CD8-positive, alpha-beta memory T cell (primary cell): ENCODE measurements at places on chromosomes 2 and 18.

DNA sequence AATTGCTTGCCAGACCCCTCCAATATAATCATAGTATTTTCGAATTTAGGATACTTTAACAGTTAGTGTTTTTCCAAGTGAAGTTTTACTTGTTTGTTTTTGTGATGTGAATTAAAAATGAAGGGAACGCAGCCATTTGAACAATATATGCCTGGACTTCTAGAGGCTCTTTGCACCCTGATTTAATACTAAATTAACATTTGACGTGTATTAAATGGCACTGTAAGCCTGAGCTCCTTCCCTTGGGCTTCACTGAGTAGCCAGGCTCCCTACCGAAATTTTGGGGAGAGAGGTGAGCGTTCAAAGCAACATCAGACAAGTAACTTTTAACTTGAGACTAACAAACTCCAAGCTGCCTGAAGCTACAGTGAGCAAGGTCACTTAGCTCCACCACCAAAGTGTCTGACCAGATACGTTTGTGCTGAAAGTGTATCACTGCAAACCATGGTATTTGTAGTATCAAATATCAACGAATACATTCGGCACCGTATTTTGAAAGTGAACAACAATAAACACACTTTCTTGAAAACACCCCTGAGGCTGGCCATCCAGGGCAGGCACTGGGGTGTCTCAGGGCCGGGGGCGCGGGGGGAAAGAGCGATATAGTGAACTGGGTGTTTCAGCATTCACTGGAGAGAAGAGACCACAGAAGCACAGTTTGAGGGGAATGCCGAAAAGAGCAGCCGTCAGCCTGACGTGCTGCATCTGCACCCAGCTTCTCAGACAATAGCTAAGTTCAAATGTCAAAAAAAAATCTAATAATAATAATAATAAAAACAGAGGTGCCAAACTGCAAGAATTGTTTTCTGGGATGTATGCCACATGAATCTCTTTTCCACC is 7.7 kb upstream of the POU3F3 start:
- no peak for DNase-seq

GRCh38 chr18:51070545-51070944 is 40.5 kb downstream of the SMAD4 start:
- no peak for DNase-seq

DNA sequence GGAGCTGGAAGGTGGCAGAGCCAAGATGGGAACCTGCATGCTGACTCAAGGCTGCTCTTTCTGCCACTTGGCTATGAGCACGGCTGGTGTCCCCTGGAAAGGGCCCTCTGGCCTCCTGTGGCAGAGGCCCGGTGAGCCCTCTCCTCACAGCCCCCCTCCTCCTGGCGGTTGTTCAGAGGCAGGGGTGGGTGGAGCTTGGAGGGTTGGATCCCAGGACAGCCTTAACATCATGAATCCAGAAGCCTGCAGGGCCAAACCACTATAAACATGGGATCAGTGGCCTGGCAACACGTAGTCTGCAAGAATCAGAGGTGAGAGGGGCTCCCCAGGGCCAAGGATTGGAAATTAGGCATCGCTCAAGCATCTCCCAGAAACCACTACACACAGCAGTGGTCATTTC is 48.5 kb upstream of the LOXHD1 start:
- DNase-seq, result no peak

DNA sequence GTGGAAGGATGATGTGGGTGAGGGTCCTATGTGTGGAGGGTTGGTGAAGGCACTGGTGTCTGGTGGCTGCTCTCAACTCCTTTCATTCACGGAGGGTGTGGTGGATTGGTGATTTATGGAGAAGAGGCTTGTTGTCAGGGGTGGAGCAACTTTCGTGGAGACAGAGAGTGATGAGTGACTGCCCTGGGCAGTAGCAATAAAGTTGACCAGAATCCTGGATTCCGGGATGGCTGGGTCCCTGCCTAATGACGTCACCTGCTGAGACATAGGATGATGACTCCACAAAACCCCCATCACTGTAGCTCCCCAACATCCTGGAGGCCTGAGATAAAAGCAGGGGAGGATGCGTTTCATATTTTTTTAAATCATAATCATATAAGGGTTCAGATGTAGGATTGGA is 193.0 kb downstream of the ACKR3 start:
- no peak for DNase-seq

DNA sequence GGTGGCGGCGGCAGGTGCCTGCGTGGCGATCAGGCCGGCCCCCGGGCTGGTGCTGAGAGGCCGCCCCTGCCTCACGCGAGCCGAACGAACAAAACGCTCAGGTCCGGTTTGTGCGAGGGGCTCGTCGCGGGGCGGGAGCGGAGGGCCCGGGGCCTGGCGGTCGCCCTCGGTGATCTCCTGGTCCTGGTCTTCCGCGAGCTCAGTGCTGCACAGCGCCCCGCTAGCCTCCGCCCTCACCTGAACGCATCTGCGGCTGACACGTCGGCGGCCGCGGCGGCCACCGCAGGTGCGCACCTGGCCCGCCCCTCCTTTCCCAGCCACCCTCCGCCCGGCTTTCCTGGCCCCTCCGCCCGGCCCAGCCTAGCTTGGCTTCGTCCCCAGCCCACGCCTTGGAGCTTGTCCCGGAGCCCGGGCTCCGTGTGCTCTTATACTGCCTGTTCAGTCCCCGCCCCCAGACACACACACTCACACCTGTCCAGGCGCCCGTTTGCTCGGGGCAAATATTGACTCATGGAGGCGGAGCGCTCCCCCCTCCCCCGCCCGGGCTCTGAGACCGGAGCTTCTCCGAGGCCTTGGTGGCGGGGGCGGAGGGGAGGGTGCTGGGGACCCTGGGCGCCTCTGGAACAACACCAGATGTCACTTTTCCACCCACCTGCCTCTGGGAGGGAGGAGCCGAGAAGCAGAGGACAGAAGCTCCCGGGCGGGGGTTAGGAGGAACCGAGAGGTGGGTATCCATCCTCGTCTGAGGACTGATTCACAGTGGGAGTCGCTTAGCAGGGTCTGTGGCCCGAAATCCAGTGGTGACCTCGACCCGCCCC is 8.6 kb upstream of the CRYBA2 start:
- DNase-seq, result no peak

DNA sequence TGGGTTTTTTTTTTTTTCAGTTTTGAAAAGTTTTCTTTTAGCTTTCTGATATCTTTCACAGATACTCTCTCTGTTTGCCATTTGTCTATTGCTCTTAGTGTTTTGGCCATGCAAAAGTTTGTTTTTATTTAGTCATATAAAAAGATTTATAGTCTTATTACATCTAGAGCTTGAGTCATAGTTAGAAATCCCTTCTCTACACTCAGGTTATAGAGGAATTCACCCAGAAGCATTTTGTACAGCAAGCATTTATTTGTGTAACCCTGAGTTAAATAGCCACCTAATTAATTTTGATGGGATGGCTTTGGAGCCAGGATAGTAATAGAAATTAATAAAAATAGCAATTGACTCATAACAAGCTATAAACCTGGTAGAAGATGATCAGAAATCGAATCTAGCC is 35.6 kb downstream of the ACTR2 start:
- DNase-seq, result no peak
